Large intestine (tissue), 12 donors: ENCODE measurements at places on chromosomes 11 and 22.

- no peak for DNase-seq
These were observed 1232.8 kb downstream of the TBC1D22A start for GRCh38 chr22:47995264-47995627.

DNA sequence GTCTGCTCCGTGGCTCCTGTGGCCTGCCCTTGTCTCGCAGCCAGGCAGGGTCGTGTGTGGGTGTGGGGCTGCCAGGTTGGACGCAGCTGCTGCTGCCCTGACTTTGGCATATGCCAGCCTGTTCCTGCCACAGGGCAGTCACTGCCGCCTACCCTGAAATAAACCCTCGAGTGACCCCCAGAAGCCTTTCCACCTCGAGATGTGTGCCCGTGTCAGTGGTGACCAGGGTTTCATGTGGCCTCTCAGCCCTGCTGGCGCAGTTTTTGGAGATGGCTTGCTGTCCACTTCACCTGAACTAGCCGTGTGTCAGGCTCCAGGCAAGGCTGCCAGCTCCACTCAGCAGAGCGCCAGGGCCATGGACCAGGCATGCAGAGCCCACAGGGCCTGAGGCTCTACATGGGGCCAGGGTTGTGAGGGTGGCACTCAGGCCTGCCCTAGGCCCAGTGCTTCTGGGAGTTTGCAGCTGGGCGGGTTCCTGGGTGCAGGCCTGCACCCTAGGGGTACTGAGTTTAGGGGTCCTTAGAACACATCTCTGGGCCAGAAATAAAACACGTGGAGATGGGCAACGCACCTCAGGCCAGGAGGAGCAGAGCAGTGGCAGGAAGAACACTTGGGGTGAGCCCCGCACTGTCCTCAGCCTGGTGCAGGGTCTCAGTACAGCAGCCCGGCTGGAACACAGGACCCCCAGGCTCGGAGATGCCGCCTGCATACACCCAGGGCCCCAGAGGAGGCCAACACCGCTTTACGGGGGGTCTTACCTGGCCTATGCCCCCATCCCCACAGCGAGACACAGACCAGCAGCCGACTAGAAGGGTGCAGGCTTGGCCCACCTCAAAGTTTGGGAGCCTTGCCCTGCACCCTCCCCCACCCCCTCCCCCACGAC lies 8.8 kb upstream of the PANX2 start:
- DNase-seq, result no peak

DNA sequence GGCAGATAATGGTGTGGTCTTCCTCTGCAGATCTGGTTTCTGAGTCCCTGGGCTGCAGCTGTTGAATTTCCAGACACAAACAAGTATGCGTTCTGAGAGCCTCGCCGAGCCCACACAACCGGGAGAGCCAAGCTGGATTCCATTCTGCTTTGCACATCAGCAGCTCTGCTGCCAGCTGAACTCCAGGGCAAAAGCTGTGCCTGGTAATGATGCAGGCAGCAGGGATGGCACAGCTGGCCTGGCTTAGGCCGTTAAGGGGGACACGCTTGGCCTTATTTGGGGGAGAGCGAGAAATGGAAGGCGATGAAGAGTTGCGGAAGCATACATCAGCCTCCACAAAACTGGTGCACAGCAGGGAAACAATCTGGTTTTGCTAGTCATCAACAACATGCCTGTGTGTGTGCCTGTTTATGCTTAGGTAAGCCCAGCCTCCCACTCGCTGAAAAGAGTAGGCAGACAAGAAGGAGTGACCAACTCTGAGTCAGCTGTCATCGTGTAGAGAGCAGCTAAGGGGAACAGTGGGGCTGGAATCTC lies 25.1 kb downstream of the ADAMTS8 start:
- DNase-seq, result peak; percentile 37

DNA sequence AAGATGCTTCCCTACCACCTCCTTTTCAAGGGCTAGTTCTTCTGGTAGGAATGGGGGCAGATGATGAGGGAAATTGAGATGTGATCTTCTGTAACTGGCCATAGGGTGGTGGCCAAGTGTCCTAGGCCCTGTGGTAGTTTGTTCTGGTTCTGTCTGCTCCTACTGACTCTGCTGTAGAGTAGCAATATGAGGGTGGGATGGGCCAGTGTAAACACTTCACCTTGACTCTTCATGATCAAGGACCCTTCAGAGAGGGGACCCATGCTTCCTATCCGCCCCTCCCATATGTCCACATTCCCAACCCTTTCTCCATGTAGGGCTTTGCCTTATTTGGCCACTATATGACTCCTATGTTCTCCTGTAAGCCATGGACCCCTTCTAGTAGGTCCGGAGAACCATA lies 230.3 kb upstream of the SESN3 start:
- no peak for DNase-seq

DNA sequence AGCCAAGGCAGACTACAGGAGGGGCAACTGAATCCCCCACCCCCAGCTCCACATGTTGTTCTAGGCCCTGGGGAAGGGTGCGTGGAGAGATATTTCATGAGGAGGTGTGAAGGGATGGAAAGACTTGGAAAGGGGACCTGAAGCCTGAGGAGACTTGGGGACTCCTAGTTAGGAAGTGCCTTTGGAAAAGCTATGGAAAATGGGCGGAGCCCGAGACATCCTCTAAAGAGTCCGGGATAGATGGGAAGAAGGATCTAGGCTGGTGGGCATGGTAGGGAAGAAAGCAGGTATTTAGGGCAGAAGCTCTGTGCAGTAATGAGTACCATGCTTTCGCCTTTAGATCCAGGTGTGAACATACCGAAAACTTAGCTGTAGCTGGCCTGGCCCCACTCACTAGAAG lies 15.0 kb upstream of the CYP2R1 start:
- no peak for DNase-seq

GRCh38 chr11:1292644-1293618 lies 16.5 kb downstream of the TOLLIP start:
- DNase-seq, result no peak

GRCh38 chr11:34145847-34146381 lies 40.5 kb downstream of the NAT10 start:
- DNase-seq, result no peak

GRCh38 chr11:118621784-118622375 lies 14.5 kb downstream of the PHLDB1 start:
- DNase-seq, result no peak

- peak; percentile 59 for DNase-seq
These were observed 94.4 kb downstream of the SCN3B start for GRCh38 chr11:123560006-123560405.

- DNase-seq, result no peak
These were observed 778.3 kb upstream of the LRRC4C start for GRCh38 chr11:42237701-42238235.

DNA sequence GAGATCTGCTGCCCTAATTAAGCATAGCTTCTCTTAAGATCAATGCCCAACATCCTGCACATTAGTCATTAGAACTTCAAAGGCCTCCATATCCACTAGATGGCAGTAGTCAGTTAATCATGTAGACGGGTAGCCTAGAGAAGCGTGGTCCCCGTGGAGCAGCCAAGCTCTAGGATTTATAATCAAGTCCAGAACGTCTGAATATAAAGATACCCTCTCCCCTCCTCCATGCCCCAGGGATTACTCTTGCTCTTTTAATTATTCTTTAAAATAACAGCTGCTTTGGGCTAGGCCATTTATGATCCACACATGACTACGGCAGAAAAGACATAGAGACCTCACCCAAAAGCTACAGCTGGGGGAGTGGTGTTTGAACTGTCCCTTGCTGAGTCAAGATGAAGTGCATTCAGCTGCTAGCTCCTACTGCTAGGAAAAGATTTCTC lies 327.6 kb upstream of the PLET1 start:
- peak; percentile 55 for DNase-seq

DNA sequence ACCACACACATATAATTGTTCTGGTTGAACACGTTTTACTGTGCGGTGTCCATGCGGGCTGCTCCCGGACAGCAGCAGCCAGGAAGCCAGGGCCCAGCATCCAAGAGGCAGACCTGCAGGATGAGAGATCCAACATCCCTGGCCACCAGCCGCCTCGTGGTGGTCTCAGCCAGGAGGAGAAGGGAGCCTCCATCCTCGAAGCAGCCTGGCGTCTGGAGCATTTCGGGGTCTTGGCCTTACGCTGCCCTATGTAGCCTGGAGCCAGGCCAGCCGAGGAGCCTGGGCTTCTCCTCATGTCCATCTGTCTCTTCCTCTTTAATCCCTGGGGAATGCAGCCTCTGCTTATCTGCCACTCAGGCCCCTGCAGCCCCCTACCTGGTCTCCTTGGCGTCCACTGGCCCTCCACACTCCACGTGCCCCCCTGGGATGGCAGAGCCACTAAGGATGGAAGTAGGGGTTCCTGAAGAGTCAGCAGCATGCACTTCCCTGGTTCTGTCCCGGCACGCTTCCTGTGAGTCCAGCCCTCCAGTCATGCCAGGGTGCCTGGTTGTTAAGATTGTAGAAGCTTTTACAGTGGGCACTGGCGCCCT lies 253.2 kb downstream of the TBC1D22A start:
- DNase-seq, result no peak

DNA sequence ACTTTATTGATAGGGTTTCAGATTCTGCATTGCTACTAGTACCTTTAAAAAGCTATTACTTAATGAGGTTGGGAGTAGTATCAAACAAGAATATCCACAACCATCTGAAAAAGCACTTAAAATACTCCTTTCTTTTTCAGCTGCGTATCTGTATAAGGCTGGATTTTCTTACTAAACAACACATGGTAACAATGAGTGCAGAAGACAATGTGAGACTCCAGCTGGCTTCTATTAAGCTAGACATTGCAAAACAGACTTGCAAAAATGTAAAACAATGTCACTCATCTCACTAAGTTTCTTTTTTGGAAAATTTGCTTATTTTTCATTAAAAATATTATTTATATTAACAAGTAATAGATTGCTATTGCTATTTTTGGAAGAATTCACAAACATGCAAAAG lies 132.6 kb downstream of the WNT11 start:
- no peak for DNase-seq

DNA sequence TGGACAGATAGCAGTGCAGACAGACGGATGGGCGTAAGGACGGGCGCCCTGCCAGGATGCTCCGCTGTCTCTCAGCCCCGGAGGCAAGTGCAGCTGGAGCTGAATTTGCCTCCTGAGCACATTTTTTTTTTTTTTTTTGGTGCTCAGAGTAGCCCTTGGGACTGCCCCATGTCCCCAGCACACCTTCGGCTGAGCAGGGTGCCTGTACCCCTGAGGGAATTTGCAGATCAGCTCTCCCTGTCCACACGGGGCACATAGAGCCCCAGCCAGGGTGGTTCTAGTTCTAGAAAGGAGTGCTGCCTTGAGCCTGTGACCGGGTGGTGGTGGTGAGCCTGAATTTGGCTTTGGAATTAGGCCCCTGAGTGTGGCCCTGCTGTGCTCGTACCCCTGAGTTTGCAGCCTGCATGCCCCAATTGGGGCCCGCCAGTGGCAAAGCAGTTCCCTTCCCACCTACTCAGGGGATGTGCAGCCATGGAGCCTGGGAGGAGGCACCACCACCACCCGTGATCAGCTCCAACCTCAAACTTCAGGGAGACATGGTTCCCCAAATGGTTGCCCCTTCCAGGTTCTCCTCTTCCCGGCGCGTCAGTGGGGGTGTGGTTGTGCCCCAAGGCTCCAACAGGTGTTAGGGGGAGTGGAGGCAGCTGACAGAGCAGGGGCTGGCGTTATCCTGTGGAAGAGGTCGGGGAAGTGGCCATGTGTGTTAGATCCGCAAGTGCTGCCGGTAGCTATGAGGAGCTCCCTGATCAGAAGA lies 1232.7 kb downstream of the BRD1 start:
- no peak for DNase-seq

- DNase-seq, result peak; percentile 27
These were observed 78.4 kb downstream of the SIK3 start for GRCh38 chr11:117019871-117020270.

GRCh38 chr11:38131535-38131934 lies 1533.5 kb upstream of the RAG2 start:
- no peak for DNase-seq

- peak; percentile 67 for DNase-seq
These were observed 89.8 kb downstream of the RPS6KA4 start for GRCh38 chr11:64448599-64449380.

DNA sequence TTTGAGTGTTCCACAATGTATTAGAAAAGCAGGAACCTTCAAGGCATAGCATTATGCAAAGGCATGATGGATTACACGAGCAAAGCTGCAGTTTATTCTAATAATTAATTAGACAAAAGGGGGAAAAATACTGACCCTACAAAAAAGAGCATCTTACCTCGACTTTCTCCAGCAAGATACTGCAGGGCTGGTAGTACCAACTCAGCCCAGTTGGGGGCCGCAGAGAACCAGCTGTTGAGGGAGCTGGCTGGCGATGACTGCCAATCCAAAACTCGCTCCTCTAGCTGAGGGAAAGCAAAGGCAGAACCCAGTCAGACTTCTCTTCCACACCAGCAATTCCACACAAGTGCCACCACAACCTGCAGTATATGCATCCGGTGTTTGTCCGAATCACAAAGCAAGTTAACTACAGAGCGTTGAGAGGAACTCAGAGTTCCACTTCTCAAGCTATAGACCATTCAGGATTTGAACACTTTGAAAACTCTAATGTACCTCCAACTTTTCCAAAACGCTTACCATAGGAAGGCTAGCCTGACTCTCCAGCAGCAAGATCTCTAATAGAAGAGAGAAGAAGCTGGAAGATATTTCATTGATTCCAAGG lies 13.7 kb downstream of the NFRKB start:
- DNase-seq, result no peak

GRCh38 chr22:36999463-36999862 lies 19.8 kb downstream of the TST start:
- no peak for DNase-seq

- peak; percentile 89 for DNase-seq
These were observed 9.4 kb downstream of the ADAMTS15 start for GRCh38 chr11:130457623-130458409.

- DNase-seq, result peak; percentile 83
These were observed 14.1 kb downstream of the TNKS1BP1 start for GRCh38 chr11:57310630-57311086.

DNA sequence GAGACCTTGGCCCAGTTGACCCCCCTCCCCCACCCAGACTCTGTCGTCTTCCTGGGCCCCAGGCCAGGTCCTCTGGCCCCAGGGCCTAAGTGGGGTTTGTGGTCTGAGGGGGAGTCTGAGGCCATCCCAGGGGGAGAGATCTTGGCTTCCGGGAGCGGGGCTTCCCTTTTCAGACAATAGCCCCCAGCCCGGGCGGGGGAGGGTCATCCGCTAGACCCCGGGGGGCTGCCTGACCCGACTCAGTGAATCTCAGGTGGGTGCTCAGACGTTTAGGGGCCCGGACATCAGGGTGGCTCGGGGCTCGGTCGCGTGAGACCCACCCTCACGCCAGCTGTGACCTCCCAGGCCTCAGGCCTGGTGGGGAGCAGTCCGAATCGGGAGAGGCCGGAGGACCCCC lies 609 bp downstream of the MAPK11 start:
- DNase-seq, result no peak

DNA sequence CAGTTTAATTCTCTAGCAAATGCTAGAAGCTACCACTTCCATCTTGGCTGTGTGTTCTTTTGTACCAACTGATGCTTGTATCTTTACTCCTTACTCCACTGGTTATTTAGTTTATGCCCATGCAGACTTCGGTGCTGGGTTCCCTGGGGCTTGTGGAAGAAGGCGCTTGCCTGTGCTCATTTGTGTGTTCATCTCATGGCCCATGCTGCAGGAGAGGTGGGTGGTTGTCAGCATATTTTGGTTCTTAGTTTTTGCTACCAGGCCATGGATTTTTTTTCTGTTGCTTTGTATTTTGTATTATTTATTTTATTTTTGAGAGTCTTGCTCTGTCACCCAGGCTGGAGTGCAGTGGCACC lies 22.4 kb downstream of the MICAL2 start:
- no peak for DNase-seq

- peak; percentile 39 for DNase-seq
These were observed 39.4 kb downstream of the SHANK2 start for GRCh38 chr11:71212871-71213559.

- DNase-seq, result no peak
These were observed 65.5 kb upstream of the LMO2 start for GRCh38 chr11:33957304-33957917.

GRCh38 chr22:46612341-46612903 lies 7.8 kb upstream of the GRAMD4 start:
- DNase-seq, result peak; percentile 59
